ENCODE measurements at places on chromosomes 4 and X.

DNA sequence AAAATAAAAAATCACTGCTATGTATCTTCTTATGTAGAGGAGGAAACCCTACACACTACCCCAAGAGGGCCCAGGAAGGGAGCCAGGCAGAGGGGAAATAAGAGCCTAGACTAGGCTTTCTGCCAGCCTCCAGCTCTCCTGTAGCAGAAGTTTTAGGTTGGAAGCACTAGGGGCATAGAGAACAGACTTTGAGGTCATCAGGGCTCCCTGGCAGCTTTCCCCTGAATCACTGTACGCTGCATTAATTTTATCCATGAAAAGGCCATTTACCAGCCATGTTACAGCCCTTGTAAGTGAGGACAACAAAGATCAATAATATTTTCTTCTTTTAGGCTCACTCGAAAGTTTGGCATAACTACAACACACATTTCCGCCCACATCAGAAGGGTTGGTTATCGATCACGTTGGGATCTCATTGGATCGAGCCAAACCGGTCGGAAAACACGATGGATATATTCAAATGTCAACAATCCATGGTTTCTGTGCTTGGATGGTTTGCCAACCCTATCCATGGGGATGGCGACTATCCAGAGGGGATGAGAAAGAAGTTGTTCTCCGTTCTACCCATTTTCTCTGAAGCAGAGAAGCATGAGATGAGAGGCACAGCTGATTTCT is 24.7 kb downstream of the RPL9 start:
- no peak for DNase-seq

DNA sequence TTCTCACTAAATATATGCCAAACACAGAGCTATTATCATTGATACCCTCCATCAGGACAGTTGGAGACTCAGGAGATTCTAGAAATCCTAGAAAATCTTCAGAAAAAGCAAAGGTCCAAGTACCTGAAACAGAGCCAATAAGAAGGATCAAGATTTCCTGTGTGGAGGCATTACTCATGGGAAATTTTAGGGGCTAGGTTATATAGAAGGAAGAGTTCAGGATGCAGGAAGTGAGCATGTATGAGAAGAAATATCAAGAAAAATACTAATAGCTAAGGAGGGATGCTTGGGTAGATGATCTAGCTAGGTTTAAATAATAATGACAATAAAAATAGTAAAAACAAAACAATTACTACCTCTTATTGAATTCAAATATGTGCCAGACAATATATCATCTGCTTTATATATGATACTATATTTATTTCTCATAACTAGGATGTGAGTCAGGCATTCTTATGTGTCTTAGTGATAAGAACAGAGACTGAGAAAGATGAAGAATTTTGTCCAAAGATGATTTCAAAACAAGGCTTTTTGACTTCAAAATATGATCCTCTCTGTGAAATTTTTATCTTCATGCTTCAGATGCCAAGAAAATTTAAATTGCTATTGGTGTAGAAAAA is 66.4 kb upstream of the HHIP start:
- DNase-seq: no peak

DNA sequence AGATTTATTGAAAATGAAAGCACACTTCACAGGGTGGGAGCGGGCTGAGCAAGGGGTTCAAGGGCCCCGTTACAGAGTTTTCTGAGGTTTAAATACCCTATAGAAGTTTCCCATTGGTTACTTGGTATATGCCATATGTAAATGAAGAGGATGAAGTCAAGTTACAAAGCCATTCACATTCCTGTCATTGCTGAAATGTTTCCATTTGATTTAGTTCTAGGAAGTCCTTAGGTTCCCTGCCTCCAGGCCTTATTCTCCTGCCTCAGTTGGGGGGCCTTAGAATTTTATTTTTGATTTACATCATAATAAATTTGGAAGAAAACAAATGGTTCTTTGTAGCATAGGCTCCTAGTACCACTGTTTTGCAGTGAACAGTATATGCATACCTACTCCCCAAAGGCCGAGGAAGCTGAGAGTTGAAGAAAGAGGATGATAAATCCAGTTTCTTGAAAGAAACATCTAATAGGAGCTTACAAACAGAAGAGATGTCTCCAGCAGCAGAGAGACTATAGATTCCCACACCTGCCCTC is 31.8 kb downstream of the SERTM2 start:
- DNase-seq: no peak

GRCh38 chrX:103554687-103555424 is 30.5 kb upstream of the TCEAL4 start:
- DNase-seq: peak; percentile 9

DNA sequence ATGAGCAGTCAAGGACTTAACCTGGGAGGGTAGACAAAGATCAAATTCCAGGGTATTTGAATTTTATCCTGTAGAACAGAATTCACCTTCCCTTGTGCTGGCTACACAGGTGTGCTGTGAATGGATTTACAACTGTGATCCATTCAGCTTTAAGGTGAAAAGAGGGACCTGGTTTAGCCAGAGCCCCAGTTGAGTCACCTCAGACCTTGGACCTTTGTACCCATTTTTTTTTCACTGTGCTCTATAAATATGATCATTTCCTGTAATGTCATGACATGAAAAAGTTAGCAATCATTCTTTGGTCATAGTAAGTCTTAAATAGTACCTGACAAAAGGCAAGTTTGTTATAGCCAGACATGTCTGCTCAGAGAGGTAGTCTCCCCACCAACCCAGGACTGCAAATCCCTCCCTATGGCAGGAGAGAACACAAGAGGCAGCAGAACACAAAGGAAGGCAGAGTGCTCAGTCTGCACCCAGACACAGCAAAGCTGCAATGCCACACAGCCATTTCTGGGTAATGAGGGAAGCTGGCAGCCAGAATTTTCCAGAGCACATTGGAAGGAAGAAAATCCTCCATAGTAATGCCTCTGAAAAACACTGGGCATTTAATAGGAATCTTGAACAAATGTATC is 77.9 kb downstream of the CXXC4 start:
- no peak for DNase-seq

- DNase-seq: peak; percentile 9
Observed at GRCh38 chrX:119605464-119606279, 552 bp downstream of the NKRF start.

DNA sequence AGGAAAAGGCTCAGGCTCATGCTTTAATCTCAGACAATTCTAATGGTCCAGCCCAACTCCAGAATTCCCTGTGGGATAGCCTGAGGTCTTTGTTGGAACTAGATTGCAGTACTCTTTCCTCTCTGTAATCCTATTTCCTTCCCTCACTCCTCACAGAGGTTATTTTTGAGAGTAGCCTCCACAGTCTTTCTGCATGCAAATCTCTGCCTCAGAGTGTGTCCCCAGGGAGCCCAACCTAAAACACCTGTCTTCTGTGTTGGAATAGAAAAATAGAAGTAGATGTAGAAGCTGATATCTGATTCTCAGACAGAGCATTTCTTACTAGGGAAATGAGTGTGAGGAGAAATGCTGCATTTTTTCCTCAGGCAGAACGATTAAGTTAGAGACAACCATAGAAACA is 915.5 kb upstream of the EPHA5 start:
- DNase-seq: no peak

- no peak for DNase-seq
Observed at GRCh38 chr4:11367371-11367770, 61.3 kb downstream of the HS3ST1 start.

DNA sequence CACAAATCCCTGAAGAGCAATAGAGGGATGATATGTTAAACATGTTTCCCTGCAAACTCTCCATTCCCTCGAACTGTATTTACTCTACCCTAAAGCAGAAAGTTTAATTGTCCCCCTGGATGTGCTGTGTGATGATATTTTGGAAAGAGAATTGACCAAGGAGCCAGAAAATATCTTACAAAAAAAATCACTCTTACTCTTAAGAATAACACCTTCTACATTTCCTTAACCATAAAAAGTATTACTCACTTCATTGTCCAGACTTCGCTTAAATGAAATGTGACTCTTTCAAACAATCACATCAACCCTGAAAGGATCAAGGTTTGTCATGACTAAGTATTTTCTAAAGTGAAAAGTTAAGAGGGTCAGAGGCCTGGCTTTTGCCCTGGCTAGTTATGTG is 49.0 kb upstream of the EGFL6 start:
- DNase-seq: no peak

- no peak for DNase-seq
Observed at GRCh38 chr4:77169481-77169880, 12.5 kb downstream of the CCNG2 start.

Data from activated CD8-positive, alpha-beta memory T cell treated with anti-CD3 and anti-CD28 coated beads for 4 hours (primary cell).